ENCODE measurements at places on chromosomes 6 and 20.

GRCh38 chr6:122143813-122144601 is 255.4 kb upstream of the HSF2 start:
- no peak for DNase-seq

- DNase-seq: no peak
These were observed 706 bp upstream of the TUBB2B start for GRCh38 chr6:3228046-3228671.

GRCh38 chr6:36201612-36202011 is 5.1 kb downstream of the BRPF3 start:
- DNase-seq: no peak

DNA sequence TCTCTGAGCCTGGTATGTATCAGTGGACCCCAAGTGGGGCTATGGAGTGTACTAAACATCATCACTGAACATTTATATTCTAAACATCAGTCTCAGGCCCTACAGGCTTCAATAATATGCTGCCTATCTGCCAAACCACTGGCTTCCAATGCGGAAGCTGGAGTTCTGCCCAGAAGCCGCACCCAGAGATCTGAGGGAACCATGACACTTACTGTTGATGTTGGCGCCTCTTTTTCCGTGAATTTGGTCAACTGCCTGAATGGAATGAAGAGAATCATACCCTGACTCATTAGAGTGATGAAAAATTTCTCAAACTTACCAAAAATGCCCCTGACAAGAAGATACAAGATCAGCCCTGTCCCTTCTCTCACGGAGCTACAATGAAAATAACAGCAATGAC is 66.2 kb downstream of the SLC22A23 start:
- peak; percentile 43 for DNase-seq

DNA sequence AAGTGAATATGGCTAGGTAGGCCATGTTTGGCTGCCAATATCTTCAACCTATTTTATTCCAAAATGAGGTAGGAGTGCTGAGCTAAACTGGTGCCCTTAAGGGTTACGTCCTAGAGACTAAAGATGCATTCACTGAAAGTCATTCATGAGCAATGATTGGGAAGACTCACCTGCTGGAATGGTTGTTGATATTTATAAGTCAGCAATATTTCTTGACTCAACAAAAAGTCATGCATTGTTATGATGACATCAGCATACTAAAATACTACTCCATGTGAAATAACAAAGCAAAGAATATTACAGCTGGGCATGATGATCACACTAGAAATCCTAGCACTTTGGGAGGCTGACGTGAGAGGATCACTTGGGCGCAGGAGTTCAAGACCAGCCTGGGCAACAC is 17.6 kb upstream of the NUP153 start:
- no peak for DNase-seq

- DNase-seq: no peak
These were observed 667.9 kb downstream of the EPM2A start for GRCh38 chr6:145067430-145067829.

DNA sequence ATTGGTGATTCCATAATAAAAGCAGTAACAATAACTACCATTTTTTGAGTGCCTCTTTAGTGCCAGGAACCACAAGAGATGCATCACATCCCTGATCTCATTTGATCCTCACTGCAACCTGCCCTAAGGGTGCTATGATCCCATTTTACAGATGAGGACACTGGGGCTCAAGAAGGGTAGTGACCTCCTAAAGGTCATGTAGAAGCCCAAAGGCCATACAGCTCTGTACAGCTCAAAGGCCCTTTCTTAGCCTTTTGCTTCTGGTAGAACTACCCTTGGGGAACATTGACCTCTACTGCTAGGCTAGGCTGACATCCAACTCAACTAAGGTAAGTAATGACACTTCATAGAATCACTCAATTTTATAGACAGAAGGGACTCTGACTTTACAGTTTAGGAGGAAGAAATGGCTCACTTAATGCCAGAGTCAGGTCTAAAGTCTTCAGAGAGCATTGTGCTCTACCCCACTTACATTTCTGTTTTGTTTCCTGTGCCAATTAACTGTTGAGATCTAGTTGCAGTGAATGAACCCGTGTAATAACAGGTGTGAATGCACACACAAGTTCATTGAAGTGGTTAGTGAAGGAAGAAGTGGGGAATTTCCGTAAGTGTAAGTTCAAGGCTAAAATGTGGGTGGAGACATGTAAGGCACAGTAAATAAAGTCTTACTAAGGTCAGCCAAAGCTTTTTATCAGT is 10.7 kb downstream of the SLC9A8 start:
- no peak for DNase-seq

DNA sequence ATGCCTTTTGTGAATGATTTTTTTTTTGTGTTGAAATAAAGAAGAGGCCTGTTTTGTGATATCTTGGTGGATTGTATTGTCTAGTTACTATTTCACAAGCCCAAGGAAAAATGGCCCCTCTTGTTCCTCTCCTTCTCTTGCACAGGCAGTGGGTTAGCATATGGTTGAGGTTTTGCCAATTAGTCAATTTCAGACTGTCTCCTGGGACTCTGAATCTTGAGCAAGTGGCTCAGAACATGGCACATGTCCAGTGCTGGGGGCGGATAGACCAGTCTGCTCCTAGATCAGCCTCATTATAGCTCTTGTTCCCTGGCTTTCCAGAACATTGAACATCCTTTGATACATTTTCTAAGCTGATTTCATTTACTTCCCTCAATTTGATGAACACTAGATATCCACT is 589.2 kb downstream of the PHF3 start:
- DNase-seq: no peak

DNA sequence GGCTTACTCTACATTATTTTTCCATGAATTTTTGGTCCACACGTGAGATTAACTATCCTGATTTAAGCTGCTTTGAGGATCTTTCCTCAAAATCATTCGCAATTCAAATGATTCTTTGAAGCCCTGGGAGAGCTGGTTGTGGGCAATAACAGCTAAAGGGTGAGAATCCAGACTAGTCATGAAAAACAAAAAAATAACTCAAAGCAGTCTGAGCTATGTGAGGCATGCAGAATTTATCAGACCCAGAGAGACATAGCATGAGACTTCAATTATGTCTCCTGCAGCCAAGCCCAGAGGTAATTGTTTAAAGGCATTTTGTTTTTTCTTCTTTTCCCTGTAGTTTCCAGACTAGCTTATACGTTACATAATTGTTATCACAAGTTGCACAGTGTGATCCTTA is 517.3 kb upstream of the PTCHD4 start:
- no peak for DNase-seq

- DNase-seq: peak; percentile 97
These were observed 27.9 kb downstream of the PPARD start for GRCh38 chr6:35370124-35370741.

- no peak for DNase-seq
These were observed 383.5 kb downstream of the C6orf118 start for GRCh38 chr6:164925681-164926530.

GRCh38 chr6:68238097-68238601 is 396.9 kb upstream of the ADGRB3 start:
- peak; percentile 50 for DNase-seq

- DNase-seq: no peak
These were observed 275.8 kb upstream of the SULF2 start for GRCh38 chr20:48060841-48061720.

- peak; percentile 56 for DNase-seq
These were observed 52.0 kb downstream of the HIVEP1 start for GRCh38 chr6:12064131-12064530.

DNA sequence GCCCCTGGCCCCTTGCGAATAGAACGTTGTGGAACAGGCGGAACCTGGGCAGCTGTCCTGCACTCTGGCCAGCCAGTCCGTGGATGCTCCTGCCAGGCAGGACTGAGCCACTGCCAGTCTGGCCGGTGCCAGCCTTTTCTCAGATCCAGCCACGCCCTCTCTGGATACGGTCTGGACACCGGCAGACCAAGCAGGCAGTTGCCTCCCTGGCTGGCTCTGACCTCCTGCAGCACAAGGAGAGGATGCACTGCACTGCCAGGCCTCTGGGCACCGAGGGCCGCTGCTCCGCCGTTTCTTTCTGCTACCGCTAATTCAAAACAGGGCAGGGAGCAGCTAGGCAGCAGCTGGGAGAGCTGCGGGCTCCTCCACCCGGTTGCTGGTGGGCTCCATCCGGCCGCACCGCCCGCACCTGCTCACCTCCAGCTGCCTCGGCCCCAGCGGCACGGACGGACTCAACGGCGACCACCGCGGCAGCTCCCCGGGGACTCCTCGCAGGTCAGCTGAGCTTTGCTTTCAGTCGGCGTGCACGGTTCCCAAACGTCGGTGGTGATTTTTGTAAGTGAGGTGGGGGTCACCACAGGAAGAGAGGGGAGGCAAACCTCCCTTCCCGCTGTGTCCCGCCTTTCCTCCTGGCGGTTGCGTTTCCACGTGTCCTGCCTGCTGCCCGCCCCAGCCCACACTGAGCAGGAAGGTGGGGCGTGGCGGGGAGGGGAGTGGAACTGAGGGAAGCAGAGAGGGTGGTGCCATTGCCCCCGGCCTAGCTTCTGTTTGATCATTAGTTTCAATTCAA is 30.3 kb upstream of the AFDN start:
- no peak for DNase-seq

DNA sequence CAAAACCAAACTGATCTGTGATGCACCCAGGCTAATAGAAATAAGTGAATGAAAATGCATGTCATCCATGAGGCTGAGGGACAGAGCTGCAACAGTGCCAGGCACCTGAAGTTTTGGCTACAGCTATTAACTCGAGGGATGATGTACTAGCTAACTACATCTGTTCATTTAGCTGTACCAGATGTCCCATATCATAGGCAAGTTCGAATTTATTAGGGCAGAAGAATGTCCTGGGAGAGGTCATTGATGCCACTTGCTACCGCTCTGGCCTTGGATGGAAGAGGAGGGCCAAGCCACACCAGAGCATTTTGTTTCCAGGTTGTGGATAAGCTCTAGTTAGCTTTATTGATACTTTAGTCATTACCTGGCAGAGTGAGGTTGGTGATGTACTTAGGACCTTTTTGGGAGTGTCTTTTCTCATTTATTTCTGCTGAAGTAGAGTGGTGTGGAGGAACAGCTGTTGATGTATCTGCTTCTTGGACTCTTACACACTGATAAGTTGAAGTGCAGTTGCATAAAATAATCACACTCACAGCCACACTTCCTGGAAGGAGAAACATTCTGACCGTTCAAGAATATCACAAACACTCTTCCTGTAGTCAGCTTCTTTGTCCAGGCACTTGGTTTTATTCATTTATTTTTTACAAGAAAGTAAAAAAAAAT is 8.2 kb downstream of the ZFAND3 start:
- no peak for DNase-seq

DNA sequence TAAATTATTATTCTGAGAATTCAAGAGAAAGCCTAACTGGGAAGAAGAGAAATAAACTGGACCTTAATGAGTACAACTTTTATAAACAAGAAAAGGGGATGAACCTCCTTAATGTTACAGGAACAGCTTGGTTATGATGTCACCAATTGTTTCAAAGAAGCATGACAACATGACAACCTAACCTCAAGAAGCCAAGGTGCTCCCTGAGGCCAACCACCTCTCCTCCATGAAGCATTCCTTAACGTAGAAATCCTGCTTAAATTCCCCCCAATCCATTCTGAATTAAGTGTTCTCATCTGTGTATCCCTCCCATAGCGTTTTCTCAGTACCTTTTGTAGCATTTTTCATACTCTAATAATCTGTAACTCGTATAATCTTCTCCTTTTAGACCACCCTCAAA is 1.7 kb downstream of the HBS1L start:
- DNase-seq: no peak

DNA sequence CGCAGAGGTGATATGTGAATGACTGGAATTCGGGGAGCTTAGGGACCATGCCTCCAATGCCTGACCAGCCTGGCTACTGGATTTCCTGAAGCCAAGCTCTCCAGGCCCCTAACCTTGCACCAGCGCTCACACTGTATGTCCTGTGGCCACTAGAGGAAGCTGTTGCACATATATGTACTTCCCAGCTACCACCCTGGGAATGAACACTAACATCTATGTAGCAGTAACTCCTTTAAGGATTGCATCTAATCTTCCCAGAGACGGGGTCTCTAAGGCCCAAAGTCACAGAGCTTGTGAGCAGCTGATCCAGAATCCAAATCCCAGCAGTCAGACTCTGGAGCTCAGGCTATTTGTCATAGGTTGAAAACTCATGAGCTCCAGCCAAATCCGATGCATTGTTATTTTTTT is 20.4 kb upstream of the BPIFB1 start:
- DNase-seq: peak; percentile 41

- DNase-seq: no peak
These were observed 25.0 kb downstream of the ARMC2 start for GRCh38 chr6:108873251-108873650.

- DNase-seq: no peak
These were observed 62.3 kb upstream of the SYNDIG1 start for GRCh38 chr20:24407151-24407550.

- DNase-seq: no peak
These were observed 92.5 kb downstream of the SESN1 start for GRCh38 chr6:109002051-109002697.

DNA sequence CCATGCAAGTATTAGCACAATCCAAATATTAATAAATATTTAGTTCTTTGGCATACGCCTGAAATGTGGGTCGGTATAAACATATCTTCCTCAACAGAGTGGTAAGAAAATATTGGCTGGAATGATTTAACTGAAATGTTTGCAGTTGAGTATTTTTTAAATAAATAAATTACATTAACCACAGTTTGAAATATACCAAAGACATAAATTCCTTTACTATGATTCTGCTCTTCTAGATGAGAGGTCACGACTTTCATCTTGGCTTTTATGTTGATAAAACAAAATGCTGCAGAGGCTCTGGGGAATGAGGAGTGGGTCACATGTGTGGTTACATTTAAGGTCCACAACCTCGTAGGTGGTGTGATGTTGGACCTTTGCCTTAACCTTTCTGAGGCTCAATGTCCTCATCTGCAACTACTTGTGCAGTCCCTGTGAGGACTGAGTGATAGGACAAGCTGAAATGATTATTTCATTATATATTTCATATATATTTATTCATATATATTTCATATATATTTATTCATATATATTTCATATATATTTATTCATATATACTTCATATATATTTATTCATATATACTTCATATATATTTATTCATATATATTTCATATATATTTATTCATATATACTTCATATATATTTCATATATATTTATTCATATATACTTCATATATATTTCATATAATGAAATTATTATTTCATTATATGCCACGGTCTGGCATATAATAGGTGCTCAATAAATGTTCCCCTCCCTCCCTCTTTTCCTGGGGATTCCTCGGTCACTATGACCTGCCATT is 107.4 kb downstream of the SAMD5 start:
- no peak for DNase-seq

GRCh38 chr6:89650579-89650978 is 12.0 kb upstream of the LYRM2 start:
- no peak for DNase-seq

- no peak for DNase-seq
These were observed 20.2 kb downstream of the HLA-DRA start for GRCh38 chr6:32459781-32460424.

DNA sequence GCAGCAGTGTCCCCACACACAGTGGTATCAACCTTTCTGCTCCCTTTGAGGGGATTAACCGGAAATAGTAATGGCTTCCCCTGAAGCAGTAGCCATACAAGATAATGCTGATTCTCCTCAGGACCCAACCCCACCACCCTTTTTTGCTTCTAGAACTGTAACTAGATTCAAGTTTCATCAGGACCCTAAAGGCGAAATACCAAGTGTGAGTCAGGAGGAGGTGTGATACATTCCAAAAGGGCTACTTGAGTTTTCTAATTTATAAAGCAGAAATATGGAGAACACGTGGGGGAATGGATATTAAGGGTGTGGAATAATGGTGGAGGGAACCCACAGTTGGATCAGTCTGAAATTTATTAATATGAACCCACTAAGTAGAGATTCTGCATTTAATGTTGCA is 51.5 kb upstream of the CAP2 start:
- DNase-seq: no peak

- no peak for DNase-seq
These were observed 193.4 kb upstream of the CDYL start for GRCh38 chr6:4582506-4583417.

All from HS-5 (cell line).